GM03348 (cell line): ENCODE measurements at places on chromosomes 5 and 9.

- DNase-seq = no peak
Measured at GRCh38 chr5:97072696-97073095, 69.7 kb downstream of the LIX1 start.

DNA sequence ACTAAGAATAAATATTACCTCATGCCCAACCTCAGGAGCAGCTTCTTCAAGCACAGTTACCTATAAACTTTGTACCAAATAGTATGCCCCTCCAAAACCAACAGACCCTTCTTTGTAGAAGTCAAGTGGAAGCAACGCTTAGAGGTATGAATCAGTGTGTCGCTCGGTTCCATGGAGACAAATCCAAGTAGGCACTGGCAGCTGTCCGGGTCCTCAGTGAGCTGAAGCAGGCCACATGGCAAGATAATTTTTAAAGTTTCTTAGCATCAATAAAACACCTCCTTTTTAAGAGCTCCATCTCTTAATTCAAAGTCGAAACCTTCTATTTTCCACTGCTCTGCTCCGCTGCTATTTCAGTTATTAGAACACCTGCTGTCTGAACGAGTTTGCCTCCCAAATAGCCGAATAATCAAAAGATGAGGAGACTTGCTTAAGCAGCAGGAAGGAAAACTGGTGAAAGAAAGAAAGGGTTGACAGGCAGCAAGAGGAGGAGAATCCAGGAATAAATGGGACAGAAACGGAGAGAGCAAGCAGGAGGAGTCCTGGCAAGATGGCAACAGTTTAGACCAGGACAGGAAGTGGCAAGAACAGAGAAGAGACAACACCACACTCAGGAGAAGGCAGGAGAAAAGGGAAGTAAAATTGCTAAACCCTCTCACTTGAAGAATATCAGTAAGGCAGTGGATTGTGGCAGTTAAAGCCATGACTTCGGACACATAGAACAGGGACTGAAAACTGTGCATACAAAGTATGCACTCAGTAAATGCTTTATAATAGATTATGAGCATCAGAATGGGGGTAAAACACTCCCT, 65.0 kb downstream of the PPP2R2B start:
- no peak for DNase-seq

GRCh38 chr9:124881138-124881743, 19.3 kb downstream of the ARPC5L start:
- DNase-seq = no peak

DNA sequence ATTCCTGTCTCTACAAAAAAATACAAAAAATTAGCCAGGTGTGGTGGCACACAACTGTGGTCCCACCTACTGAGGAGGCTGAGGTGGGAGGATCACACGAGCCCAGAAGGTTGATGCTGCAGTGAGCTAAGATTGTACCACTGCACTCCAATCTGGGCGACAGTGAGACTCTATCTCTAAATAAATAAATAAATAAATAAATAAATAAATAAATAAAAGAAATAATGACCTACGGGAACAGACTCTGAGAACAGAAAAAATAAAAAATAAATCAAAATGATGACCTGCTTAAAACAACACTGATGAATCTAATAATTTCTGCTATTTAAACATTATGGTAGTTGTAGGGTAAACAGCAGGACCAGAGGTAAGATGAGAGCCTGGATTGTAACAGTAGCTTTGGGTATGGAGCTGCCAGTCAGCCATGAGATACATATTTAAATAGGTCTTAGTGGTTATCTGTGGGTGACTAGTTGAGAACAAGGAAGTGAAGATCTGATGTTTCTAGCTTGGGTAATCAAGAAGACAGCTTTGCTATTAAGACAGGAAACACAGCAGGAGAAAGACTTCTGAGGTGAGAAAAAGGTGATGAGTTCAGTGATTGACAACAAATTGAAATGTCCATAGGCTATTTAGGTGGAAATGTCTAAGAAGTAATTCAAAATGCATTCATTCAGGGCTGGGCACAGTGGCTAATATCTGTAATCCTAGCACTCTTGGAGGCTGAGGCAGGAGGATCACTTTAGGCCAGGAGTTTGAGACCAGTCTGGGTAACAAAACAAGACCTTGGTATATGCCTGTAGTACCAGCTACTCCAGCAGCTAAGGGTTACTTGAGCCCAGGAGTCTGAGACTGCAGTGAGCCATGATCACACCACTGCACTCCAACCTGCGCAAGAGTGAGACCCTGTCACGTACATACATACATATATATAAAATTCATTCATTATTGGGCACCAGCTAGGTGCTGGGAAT, 11.0 kb downstream of the RNF145 start:
- no peak for DNase-seq
